ENCODE measurements at places on chromosomes 7 and 10.

- no peak for DNase-seq
Observed at GRCh38 chr10:112815269-112816032, 134.6 kb upstream of the TCF7L2 start.

GRCh38 chr10:63266391-63267316 lies 133.5 kb downstream of the NRBF2 start:
- DNase-seq: no peak

DNA sequence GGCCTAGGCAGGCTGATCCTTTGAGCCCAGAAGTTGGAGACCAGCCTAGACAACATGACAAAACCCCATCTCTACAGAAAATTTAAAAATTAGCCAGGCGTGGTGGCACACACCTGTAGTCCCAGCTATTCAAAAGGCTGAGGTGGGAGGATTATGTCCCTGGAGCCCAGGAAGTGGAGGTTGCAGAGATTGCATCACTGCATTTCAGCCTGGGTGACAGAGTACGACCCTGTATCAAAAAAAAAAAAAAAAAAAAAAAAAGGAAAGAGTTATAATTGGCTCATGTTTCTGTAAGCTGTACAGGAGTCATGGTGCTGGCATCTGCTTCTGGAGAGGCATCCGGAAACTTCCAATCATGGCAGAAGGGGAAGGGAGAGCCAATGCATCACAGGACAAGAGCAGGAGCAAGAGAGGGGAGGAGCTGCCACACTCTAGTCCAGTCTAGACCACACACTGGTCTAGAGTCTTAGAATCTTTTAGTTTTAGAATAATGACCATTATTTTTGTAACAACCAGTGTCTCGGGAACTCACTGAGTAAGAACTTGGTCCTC lies 16.8 kb downstream of the DOCK1 start:
- no peak for DNase-seq

GRCh38 chr7:26331789-26332188 lies 40.1 kb downstream of the SNX10 start:
- no peak for DNase-seq

DNA sequence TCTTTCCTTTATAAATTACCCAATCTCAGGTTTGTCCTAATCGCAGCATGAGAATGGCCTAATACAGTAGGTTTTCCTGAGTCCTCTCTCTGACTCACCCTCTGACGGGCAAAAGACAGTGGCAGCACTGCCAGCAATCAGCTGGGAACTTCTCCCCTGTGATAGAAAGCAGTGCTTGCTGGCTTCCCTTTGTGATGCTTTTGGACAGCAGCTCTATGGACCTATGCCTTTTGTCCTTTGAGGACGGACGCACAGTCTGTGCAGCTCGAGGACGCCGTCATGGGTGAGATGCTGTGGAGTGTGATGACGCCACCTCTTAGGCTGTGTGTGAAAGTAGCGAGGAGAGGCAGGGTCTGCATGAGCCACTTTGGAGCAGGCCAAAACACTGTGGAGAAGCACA lies 68.8 kb downstream of the KIAA1217 start:
- DNase-seq: no peak

DNA sequence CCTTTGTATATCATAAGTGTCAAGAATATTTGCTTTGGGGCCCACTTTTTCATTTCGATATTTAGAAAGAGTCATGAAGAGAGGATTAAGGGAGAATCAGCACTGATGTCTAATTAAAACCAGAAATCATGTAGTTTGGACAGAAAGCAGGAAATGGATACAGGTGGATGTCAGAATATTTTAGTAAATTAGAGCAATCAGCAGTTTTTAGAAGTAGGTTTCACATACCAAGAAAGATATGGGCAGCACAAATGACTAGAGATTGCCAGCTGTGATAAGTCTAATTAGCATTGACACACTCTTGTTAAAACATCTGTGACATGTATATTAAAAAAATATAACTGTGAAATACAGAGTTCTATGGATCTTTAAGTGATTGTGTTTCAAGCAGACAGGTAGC lies 180.8 kb upstream of the POM121L12 start:
- DNase-seq: no peak

DNA sequence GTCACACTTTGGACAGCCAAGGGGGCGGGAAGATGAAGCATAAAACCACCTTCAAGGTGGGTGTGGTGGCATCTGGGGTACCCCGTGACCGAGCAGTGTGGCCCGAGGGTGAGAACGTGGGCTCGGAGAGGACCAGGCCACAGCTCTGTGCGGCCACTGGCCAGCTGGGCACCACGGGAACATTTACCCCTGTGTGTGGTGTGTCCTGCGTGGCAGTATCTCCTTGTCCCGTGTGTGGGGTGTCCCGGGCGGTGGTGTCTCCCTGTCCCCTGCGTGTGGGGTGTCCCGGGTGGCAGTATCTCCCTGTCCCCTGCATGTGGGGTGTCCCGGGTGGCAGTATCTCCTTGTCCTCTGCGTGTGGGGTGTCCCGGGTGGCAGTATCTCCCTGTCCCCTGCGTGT lies 570.3 kb downstream of the DNAJB6 start:
- no peak for DNase-seq

GRCh38 chr10:68171539-68172080 lies 60.3 kb downstream of the ATOH7 start:
- DNase-seq: no peak

- no peak for DNase-seq
Observed at GRCh38 chr10:114252883-114253282, 13.8 kb downstream of the VWA2 start.

- DNase-seq: no peak
Observed at GRCh38 chr10:122855745-122856144, 10.1 kb upstream of the CUZD1 start.

GRCh38 chr10:97336446-97336845 lies 1.9 kb upstream of the FRAT2 start:
- DNase-seq: no peak

Data from stimulated activated CD8-positive, alpha-beta memory T cell treated with anti-CD3 and anti-CD28 coated beads, Interleukin-12 subunit alpha, Interleukin-12 subunit beta, amount 100 ng/mL, for 1 hour (primary cell).